Fibroblast of the aortic adventitia (primary cell): ENCODE measurements at places on chromosomes 3 and 15. TPM values are rescaled to one million over a fixed set of nuclear protein-coding genes. Genes with fewer than 3 reads are reported as not detected.

IQCH gene
- 0.74 and 3.6 TPM in 2 replicates for total RNA-seq

UPK1B gene
- 0.09 TPM in 1 of 2 replicates, not detected in the other for total RNA-seq

ZMAT3 gene
- total RNA-seq = 31.6 and 57.8 TPM in 2 replicates

OXTR gene
- 6.1 and 7.0 TPM in 2 replicates for total RNA-seq

FBLN2 gene
- 452 and 600 TPM in 2 replicates for total RNA-seq

MUC4 gene
- not detected in 2 replicates for total RNA-seq

GCNT3 gene
- total RNA-seq = 0.27 and 0.65 TPM in 2 replicates

GPR156 gene
- 0.90 and 4.0 TPM in 2 replicates for total RNA-seq

LRRC34 gene
- 7.4 and 15.0 TPM in 2 replicates for total RNA-seq

HTR3E gene
- not detected in 2 replicates for total RNA-seq

ZBTB47 gene
- 22.3 and 41.8 TPM in 2 replicates for total RNA-seq

SLC33A1 gene
- total RNA-seq = 24.4 and 49.8 TPM in 2 replicates

ZNF662 gene
- total RNA-seq = 0.74 and 2.6 TPM in 2 replicates

ARPC4 gene
- total RNA-seq = 78.4 and 198 TPM in 2 replicates

GHRL gene
- not detected in 2 replicates for total RNA-seq

WDR93 gene
- 0.09 and 0.49 TPM in 2 replicates for total RNA-seq

SLC28A1 gene
- total RNA-seq = not detected in 2 replicates

CELSR3 gene
- total RNA-seq = 0.81 and 0.98 TPM in 2 replicates

MAGEL2 gene
- total RNA-seq = under 0.01 and 0.08 TPM in 2 replicates

C3orf20 gene
- not detected in 2 replicates for total RNA-seq

ANKRD63 gene
- total RNA-seq = not detected in 2 replicates

LTF gene
- total RNA-seq = not detected in 2 replicates

CSPG4 gene
- 12.0 and 27.8 TPM in 2 replicates for total RNA-seq

EPHB3 gene
- 2.5 and 4.7 TPM in 2 replicates for total RNA-seq

CFAP161 gene
- total RNA-seq = 4.0 TPM in 1 of 2 replicates, not detected in the other

ATP2C1 gene
- total RNA-seq = 73.2 and 106 TPM in 2 replicates

ECE2 gene
- total RNA-seq = not detected in 2 replicates

NDUFB5 gene
- 135 and 148 TPM in 2 replicates for total RNA-seq

TRAT1 gene
- not detected in 2 replicates for total RNA-seq

SPINK8 gene
- total RNA-seq = not detected in 2 replicates

KCNAB1 gene
- 3.3 and 9.2 TPM in 2 replicates for total RNA-seq

CHRNA5 gene
- 1.1 and 1.6 TPM in 2 replicates for total RNA-seq

FRMD4B gene
- 0.81 and 1.6 TPM in 2 replicates for total RNA-seq

IL17RB gene
- total RNA-seq = 0.81 TPM in 1 of 2 replicates, not detected in the other

IL20RB gene
- total RNA-seq = 3.9 and 4.6 TPM in 2 replicates

RLBP1 gene
- total RNA-seq = not detected in 2 replicates

PIK3R4 gene
- total RNA-seq = 29.9 and 37.1 TPM in 2 replicates

NTRK3 gene
- total RNA-seq = 7.0 and 19.6 TPM in 2 replicates

ALPK3 gene
- total RNA-seq = 0.18 and 0.65 TPM in 2 replicates

GP9 gene
- total RNA-seq = not detected in 2 replicates

PAK6 gene
- total RNA-seq = 0.09 TPM in 1 of 2 replicates, not detected in the other

GOLGA8K gene
- total RNA-seq = 0.65 TPM in 1 of 2 replicates, not detected in the other

NR1I2 gene
- total RNA-seq = 0.27 TPM in 1 of 2 replicates, not detected in the other

FOXL2NB gene
- total RNA-seq = not detected in 2 replicates
